Transverse colon (tissue), 4 donors: ENCODE measurements at places on chromosomes 5 and 9. TPM values are rescaled to one million over a fixed set of nuclear protein-coding genes. Genes with fewer than 3 reads are reported as not detected.

DNA sequence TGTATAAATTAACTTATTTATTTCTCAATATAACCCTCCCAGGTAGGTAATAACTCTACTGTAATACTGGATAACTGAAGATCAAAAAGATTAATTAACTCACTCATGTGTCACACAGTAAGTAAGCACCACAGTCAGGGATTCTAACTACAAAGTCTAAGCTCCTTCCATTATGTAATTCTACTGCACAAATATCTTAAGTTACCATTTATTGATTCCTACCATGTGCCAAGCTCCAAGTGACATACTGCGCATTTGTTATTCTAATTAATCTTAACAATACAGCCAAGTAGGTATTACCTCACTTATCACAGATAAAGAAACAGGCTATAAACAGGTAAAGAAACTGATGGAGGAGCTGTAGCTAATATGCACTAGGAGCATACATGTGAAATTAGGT, 58.3 kb downstream of the RANBP6 start:
- no peak for DNase-seq

DNA sequence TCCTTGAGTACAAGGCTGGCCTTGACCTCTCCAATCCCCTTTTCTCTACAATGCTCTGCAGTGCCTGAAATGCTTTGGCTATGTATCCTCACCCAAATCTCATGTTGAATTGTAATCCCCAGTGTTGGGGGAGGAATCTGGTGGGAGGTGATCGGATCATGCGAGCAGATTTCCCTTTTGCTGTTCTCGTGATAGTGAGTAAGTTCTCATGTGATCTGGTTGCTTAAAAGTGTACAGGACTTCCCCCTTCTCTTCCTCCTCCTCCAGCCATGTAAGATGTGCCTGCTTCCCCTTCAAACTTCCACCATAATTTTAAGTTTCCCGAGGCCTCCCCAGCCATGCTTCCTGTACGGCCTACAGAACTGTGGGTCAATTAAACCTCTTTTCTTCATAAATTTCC, 28.5 kb upstream of the AKNA start:
- no peak for DNase-seq

DNA sequence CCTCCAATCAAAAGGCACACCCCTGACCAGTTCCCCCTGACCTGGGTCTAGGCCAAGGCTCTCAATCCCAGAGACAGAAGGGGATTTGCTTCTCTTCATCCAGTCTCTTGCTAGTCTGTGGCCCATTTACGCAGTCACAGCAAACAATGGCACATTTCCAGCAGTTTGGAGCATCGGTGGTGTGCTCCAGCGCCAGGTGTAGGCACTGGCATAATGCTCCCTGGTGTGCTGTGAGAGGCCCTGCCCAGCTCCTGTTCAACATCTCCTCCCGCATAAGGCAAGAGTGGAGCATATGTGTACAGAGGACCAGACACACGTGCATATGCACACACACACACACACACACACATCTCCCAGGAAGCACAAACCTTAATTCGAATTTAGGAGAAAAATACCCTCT, 79.5 kb upstream of the ERCC6L2 start:
- DNase-seq: no peak

- DNase-seq: peak; percentile 22
These were observed 15.5 kb downstream of the ATOX1 start for GRCh38 chr5:151742870-151743294.

GRCh38 chr5:5146530-5147160, 6.5 kb downstream of the ADAMTS16 start:
- no peak for DNase-seq

DNA sequence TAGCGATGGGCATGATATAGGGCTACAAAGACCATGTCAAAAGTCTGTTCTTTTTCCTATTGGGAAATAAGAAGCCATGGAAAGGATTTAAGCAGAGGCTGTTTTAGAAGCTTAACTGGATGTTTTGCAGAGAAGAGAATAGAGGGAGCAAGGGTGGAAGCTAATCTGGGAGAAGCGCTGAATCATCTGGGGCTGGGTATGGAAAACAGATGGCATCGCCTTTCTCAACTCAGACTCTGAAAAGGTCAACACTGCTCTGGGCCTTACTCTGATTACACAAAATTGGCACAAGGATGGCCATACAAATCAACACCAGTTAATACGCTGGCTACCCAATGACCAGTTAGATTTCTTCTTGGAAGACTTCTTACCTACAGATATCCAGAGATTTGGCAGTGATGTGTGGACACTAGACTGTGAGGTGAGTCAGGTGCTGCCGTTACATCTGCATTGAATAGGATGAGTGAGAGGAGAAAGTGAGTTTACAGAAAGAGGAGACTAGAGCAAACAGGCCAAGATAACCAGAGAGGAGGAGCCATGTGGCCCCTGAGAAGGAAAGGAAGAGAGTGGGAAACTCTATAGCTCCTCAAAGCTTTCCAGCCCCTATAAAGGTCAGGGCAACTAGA, 6.2 kb upstream of the TCERG1 start:
- no peak for DNase-seq

- DNase-seq: no peak
These were observed 40.4 kb upstream of the FLT4 start for GRCh38 chr5:180689775-180690174.

GRCh38 chr5:133240425-133241091, 188.7 kb downstream of the HSPA4 start:
- no peak for DNase-seq

Gene IFNA10
- not detected for total RNA-seq

Gene PCDHGA12
- 4.4 TPM for total RNA-seq

DNA sequence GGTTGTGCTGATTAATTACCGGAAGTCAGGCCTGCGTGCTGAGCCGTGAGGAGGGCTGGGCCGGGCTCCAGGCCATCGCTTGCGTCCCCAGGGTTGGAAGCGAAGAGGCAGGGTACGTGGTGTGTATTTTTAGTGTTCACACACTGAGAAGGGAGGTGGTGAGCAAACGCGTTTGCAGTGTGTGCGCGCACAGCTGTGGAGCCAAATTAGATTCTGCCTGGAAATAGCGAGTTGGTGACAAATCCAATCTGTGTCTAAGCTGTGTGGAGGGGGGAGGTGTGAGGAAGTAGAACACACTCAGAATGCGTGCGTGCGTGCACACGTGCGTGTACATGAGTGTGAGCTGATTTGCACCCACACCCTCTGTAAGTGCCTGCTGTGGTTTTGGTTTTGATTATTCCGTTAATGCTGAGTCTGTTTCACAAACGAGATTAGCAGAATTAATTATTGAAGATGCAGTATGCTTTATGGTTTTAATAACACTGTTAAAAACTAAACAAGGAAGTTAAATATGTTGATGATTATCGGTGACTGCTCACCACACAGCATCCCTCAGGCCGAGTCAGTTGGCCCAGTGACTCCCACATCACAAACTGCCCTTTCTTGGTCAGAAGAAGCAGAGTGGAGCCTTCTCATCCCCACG, 111.8 kb upstream of the FCN2 start:
- DNase-seq: no peak

Gene SPATA31D1
- not detected for total RNA-seq

- DNase-seq: no peak
These were observed 150.3 kb downstream of the XRCC4 start for GRCh38 chr5:83227611-83228010.

DNA sequence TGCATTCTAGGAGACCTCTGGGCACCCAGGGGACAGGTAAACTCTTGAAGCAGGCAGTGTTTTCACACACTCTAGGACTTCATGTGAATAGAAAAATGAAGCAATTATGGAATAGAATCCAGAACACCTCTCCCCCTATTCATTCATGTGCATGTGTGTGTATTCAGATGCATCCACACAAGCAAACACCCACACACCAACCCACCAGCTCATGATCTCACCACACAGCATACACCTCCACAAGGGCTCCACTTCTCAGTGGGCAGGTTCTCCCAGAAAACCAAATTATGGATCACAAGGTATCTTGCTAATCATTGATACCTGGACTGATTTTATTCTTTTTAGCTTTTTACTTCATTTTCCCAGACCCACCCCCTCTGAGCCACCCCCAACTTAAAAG, 21.2 kb upstream of the HSD17B3 start:
- DNase-seq: no peak

Gene TOMM5
- 70.3 TPM for total RNA-seq

- no peak for DNase-seq
These were observed 288.3 kb downstream of the MLLT3 start for GRCh38 chr9:20333991-20334390.

DNA sequence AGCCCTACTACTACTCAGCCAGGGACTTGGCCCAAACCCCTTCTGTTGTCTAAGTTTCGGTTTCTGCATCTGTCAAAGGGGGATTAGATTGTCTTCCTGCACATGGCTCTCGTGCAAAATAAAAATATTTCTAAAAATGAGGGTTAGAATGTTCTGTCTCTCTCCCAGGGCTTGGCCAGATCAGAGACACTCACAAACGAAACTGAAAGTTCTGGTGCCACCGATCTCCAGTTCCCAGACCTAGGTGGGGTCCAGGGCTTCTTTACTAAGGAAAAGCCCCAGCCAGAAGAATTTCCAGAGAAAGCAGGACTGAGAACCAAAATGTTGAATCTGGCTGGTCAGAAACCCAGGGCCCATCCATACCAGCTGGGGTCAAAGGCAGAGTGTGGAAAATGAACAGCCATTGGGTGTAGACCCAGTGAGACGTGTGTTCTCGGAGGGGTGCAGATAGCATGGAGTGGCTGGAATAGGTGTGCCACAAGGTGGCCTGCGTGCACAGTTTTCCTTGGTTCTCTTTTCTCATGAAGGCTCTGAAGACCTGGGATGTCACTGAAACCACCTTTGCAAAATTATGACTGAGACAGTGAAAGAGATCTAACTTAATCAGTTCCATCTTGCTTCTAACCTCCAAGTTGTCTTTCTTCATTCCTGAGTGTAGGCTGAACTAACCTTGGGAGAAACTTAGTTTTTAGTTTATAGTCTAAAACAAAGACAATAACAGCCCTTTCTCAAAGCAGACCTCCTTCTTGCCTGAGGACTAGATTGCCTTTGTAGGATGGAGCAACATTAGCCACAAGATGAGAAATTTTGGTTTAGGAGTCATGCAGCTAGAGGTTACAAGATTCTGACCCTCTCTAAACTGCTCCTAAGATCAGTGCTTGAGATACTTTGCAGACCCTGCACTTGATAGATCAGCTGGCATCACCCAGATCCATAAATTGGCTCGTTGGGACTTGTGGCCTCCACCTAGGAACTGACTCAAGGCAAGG, 2.3 kb upstream of the SLC23A1 start:
- peak; percentile 51 for DNase-seq
